ENCODE measurements at places on chromosomes 11 and 22.

DNA sequence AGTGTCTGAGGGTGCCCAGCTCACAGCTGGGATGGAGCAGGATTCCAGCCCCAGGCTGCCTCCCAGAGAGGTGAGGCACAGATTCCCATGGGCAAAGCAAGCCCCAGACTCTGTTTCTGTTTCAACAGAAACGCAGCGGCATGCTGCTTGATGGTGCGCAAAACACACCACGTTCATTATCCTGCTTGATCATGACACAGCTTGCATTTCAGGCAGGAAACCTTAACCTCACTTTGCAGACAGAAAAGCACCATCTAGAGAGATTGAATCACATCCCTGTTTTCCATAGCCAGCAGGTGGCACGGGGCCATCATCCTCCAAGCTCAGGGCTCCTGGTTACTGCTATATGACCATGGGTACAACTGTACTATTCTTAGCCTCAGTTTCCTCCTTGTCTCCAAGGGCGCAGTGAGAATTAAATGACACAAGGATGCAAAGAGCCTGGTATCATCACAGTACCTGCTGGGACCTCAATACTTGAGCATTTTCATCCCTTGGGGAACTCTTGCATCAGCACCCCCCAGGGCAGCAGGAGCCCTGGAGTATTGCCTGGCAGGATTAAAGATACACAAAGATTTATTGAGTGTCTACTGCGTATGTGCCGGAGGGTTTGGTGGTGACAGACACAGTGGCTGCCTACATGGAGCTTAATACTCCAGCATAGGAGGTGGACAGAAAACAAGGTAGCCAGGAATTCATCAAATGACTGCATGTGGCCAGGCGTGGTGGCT, 110.0 kb downstream of the TP53I11 start:
- no peak for DNase-seq

DNA sequence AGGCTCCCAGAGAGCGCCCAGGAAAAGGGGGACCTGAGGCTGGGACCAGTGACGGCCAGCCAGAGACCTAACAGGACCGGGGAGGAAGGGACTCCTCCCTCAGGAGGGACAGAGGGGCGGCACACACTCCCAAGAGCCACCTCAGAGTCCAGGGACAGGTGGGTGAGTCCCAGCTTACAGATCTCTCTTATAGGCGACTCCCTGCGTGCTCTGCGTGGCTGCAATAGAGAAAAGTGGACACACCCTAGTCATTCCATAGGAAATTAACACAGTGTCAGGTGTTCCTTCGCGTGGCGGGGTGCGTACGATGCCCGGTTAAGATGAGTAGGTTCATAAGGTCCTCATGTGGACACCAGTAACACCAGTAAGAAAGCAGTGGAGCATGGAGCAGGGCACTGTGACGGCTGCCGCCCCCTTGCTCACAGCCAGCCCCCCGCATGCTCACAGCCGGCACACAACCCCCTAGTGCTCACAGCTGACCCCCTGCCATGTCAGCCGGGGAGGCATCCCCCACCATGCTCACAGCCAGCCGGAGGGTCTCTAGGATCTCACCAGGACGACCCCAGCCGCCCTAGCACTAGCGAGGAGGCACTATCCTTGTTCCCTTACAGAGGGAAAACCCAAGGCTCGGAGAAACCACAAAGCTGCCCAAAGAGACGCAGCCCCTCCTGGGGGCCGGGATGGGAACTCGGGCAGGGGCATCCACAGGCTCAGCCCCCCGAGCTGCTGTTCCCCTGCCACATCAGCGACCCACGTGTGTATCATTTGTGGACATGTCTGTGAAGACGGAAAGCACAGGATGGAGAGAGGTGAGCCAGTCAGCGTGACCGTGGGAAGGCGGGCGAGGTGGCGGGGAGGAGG, 426.8 kb downstream of the TBC1D22A start:
- no peak for DNase-seq

DNA sequence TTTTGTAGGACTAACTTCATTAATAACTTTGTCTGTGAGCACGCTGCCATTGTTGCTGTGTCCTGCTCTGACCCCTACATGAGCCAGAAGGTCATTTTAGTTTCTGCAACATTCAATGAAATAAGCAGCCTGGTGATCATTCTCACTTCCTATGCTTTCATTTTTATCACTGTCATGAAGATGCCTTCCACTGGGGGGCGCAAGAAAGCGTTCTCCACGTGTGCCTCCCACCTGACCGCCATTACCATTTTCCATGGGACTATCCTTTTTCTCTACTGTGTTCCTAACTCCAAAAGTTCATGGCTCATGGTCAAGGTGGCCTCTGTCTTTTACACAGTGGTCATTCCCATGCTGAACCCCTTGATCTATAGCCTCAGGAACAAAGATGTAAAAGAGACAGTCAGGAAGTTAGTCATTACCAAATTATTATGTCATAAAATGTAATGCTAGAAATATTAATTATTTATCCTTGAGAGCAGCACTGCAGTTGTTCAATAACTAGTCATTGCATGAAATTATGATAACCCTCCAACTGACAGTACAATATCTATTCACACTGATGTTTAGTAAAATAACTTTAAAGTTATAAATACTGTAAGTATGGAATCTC, 46.4 kb upstream of the OR5D13 start:
- no peak for DNase-seq

DNA sequence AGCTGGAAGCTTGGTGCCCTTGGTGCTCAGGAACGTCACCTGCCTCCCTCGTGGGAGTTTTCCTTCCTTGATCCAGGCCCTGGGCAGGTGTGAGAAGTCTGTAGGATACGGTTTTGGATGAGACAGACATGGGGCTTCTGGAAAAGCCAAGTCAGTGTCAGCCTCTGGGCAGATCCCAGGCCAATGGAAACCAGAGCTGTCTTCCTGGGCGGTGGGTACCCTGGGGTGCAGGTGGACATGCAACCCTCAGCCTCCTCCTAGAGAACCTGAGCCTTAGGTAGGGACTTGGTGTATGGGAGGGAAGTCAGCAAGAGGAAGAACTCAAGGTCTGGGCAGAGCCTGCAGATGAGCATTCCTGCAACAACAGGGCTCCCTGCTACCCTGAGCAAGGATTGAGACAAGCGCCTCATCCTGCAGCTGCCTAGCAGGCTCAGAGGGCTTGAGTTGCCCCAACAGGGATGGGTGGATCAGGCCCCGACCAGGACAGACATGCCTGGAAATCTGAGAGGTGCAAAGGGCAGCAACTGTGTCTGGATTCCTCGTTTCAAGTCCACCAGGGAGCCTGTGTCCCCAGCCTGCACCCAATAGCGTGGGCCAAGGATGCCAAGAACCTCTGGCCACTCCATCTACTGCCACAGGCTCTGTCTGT, 37.6 kb upstream of the SYT13 start:
- no peak for DNase-seq

DNA sequence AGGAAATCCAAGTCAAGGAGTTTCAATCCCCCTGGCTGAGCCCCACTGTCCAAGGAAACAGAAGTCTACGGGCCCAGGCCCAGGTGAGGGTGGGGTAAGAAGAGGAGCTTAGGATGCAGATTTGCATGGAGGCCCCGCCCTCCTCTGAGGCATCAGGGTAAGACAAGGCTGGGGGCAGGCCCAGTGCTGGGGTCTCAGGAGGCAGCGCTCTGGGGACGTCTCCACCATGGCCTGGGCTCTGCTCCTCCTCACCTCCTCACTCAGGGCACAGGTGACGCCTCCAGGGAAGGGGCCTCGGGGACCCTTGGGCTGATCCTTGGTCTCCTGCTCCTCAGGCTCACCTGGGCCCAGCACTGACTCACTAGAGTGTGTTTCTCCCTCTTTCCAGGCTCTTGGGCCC, 31.3 kb upstream of the IGLL5 start:
- DNase-seq, result no peak
